Stimulated activated CD8-positive, alpha-beta memory T cell treated with anti-CD3 and anti-CD28 coated beads, Interleukin-15, amount 100 ng/mL, for 1 hour (primary cell): ENCODE measurements at places on chromosomes 11 and 22.

DNA sequence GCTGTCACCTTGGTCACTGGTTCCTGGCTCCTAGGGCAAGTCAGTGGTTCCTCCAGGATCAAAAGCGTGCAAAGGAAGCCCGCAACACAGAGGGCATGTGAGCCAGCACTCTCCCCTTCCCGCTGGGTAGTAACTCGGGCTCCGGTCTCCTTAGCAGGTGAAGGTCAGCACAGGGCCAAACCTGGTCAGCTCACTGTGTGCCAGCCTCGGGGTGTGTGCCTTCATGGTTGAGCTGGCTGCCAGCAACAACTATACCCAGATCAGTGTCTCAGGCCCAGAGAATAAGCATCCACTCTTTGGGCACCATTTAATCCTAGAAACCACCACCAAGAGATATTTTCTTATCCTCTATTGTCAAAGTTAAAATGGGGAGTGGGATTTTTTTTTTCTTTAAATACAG lies 16.1 kb upstream of the CCDC86 start:
- DNase-seq: no peak

GRCh38 chr11:126698576-126698975 lies 302.0 kb downstream of the KIRREL3 start:
- no peak for DNase-seq

DNA sequence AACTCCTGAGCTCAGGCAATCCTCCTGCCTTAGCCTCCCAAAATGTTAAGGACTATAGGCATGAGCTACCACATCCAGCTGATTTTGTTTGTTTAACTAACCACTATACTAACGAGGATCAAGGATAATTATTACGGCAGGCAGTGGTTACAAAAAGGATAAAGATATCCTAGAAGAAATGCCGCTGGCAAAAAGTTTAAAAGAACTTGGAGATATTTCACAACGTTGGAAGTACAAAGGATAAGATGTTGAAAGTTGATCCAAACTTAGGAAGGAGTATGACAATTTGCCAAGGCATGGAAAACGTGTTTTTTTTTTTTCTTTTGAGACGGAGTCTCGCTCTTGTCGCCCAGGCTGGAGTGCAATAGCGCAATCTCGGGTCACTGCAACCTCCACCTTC lies 13.4 kb downstream of the AP5B1 start:
- DNase-seq: no peak

DNA sequence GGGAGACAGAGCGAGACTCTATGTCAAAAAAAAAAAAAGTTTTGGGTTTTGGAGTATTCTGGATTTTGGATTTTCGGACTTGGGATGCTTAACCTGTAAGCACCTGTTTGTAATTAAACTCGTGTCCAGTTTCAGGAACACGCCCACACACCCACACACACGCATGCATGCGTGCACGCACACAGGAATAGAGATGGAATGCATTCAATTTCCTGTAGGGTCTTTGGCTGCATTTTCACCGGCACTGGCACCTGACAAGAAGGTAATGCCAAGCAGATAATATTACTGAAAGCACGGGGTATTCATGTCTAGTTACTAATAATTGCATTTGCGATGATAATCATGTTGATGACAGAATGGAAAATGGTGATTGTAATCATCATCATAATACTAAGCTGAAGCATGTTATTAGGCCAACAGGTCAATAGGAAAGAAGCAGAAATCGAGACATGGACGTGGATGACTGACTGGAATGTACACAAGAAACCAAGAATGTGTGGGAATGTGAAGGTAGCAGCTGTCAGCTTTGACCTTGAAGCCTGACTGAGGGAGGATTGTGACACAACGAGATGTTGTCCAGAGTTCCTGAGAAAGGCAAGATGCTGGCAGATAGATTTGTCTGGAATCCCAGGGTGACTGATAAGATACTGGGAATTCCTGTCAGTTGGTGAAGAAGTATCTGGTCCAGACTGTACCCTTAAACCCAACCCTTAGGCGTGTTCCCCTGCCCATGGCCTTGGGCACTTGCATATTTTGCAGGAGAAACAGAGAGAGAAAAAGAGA lies 108.6 kb downstream of the SYN3 start:
- no peak for DNase-seq

DNA sequence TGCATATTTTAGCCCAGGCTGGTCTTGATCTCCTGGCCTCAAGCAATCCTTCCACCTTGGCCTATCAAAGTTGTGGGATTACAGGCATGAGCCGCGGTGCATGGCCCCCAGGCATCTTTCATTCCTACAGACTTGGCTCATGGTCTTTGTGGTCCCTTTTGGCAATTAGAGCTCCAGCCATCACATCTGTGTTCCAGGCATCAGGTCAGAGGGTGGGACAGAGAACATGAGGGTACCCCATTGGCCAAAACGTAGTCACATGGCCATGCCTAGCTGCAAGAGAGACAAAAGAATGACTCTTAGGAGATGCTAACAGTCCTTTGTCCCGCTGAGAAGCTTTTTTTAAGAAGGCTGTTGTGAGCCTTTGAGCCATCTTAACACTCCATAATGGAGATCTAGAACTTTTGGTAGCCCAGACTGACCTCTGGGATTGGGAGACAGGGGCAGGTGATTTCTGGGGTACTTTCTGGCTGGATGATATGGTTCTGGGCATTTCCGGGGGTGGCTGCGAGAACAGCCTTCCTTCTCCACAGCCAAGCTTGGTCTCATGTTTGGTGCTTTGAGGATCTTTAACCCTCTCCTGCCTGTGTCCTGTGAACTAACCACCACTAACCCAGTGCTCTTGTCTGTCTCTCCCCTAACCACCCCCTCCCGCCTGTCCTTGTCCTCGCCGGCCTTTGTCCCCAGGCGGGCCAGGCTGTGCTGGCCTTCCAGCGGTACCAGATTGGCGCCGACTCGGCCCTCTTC lies 18.4 kb upstream of the TAB1 start:
- no peak for DNase-seq

GRCh38 chr11:107457205-107457557 lies 444 bp downstream of the CWF19L2 start:
- DNase-seq: no peak

DNA sequence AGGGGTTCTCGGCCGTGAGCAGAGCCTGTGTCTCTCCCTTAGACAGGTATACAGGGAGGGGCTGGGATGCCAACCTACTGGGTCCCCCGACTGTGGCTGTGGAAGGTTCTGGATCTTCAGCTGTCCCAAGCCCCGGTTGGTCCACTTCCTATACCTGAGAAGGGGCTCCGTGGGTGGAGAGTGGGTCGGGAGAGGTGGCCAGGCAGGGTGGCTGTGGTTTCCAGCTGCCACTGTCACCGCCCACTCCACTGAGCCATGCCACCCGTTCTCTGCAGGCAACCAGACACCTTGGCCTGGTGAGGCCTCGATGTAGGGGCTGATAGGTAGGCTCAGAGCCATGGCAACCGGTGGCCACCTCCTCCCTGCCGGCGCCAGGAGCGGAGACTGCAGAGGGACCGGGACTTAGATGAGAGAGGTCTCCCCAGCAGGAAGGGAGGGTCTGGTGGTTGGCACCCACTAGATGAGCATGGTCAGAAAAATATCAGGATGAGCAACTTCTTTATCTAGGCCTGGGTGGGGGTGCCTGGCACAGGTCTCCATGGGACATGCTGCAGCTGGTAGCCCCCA lies 53.8 kb downstream of the TRIOBP start:
- no peak for DNase-seq

DNA sequence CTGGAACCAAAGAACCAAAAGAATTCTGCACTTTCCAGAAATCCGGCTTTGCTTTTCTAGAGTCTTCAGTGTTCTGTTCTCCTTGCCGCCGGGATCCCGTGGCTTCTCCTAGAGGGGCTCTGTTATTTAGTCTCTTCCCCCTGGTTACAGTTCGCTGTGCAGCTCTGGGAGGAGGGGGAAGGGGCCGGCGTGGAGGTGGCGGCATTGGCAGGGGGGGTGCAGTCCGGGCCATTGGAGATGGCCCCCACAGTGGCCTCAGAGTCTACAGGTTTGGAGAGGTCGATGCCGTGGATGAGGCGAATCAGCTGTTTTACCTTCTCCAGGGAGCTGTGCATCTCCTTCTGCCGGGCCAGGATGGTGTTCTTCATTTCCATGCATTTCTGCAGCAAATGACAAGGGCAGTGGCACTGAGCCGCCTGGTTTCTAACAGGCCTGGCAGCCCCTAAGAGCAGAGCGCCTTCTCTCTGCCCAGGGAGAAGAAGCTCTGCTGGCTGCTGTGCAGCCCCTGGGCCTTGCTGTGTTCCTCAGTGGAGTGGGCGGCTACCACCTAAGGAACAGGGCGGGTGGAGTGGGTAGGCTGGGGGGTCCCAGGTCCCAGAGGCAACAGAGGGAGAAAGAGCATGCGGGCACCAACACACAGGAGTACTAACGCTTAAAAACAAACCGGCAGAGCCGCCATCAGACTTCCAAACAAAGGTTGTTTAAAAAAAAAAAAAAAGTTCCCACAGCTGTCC lies 11.6 kb downstream of the LARGE2 start:
- DNase-seq: no peak

DNA sequence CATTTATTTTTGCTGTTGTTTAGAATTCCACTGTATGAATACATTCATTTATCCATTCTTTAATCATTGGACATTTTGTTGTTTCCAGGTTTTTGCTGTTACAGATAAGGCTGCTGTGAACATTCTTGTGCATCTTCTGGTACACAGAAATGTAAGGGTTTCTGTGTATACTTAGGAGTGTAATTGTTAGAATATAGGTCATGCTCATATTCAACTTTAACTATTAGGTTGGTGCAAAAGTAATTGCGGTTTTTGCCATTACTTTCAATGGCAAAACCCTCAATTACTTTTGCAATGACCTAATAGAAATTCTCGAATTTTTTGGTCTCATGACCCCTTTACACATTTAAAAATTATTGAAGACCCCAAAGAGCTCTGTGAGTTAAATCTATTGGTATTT lies 17.3 kb downstream of the ACER3 start:
- no peak for DNase-seq

- DNase-seq: no peak
Observed at GRCh38 chr22:50082197-50082715, 3.0 kb downstream of the MLC1 start.

DNA sequence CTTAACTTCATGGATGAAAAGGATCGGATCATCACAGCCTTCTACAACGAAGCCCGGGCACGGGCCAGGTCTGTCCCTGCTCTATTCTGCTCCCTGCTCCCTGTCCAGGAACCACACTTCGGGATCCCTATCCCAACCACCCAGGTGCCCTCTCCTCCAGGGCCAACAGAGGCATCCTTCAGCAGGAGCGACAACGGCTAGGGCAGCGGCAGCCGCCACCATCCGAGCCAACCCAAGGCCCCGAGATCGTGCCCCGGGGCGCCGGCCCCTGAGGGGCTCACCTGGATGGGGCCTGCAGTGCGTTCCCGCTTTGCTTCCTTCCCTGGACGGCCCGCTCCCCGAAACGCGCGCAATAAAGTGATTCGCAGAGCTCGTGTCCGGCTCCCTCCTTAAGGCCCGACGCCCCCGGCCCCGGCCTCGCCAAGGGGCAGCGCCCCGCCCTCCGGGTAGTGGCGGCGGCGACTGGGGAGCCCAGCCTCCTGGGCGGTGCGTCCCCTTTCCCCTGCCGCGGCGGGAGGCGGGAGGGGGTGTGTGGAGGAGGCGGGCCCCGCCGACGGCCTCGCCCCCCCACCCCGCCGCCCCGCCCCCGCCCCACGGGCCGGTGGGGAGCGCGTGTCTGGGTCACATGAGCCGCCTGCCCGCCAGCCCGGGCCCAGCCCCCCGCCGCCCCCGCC lies at the start of gene VEGFB:
Gene VEGFB, plus strand, starts transcription at position 672 of the 674 bp plus-strand sequence. CDS start 250 bp downstream, outside the sequence.
- no peak for DNase-seq

GRCh38 chr22:49948958-49949913 lies 11.3 kb upstream of the PIM3 start:
- no peak for DNase-seq

DNA sequence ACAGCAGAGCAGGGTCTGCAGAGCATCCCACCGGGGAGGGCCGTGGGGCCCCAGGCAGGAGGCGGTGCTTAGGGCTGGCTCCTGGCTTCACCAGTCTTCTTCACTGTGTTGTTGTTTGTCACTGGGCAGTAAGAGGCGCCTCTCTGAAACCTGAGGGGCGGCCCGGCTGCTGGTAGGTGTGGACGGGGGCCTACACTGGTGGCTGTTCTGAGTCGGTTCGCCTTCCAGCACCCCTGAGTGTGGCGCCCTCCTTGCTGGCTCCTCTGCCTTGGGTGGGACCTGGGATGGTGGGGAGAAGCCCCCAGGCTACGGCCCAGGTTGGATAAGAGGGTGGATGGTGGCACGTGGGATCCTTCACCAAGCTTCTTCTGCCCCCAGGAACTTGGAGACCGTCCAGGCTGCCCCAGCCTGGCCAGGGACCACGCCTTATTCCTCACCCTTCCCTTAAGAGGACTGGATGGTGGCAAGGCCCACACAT lies 10.4 kb upstream of the GRAMD4 start:
- no peak for DNase-seq

- no peak for DNase-seq
Observed at GRCh38 chr11:32529994-32530588, 53.5 kb upstream of the EIF3M start.

GRCh38 chr22:40862537-40862936 lies 624 bp upstream of the DNAJB7 start:
- DNase-seq: no peak

DNA sequence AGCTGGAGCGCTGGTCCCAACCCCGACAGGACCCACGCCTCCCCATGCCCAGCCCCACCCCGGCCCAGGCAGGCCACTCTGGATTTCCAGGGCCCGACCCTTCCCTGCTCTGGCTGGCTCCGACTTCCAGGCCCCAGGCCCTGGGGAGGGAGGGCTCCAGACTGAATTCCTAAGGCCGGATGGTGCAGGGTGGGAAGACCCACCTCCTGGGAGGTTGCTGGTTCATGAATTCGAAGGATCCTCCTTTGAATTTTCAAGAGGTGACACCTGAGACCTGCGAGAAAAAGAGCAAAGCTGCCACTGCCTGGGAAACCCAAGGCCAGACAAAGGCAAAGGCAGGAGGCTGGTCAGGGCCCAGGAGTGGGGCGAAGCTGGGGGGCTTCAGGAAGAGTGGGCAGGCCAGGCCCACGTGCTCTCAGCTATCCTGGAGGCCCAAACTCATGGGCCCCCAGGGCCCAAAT lies 47.0 kb upstream of the LINC01488 start:
- no peak for DNase-seq

DNA sequence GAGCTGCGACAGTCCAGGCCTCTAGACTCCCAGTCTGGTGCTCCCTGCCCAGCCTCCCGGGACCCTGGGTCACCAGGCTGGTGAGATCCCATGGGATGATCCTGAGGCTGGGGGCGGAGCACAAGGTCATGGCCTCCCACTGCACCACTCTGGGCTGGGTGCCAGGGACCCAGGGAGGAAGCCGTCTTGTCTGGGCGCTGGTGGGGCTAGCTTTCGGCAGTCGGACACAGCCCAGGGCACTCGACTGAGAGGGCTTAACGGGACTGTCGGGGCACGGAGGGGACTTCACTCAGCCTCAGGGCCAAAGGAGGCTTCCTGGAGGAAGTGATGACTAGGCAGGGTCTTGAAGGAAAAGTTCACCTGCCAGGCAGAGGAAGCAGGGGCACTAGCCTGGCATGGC lies 39.0 kb downstream of the ZC3H7B start:
- no peak for DNase-seq

DNA sequence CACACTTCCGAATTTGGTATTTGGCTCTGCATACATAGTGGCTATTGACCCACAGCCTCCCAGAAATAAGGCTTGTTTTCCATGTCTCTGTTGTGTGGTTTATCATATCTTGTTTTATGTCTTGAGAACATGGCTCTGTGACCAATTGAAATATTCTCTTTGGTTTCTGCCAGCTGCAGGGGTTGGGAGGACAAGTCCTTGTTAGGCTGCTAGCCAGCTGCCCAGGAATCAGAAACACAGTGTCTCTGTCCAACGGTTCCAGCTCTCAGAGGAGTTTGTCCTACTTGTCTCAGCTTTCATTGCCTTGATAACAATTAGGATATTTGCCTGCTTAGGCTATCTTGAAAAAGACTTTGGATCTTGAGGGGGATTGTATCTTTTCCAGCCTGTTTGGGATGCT lies 6.0 kb upstream of the SLC7A4 start:
- no peak for DNase-seq

GRCh38 chr22:17952273-17952801 lies 72.0 kb downstream of the MICAL3 start:
- DNase-seq: no peak
